ENCODE measurements at places on chromosomes 7 and 10.

DNA sequence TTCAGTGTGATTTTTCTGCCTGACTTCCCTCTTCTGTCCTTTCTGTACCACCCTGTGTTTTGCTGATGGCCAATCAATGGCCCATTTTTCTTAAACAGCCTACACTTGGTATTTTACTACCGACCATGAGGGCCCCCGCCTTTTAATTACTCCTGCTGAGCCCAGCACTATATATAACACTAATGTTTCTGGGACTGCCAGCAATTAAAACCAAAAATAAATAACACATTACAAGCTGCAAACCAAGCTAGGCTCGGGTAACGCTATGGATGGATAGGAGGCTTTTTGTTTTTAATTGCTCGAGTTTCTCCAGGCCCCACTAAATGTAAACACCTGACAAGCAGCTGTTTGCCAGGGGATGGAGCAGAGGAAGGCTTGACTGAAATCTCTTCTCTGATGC lies 915.4 kb upstream of the AUTS2 start:
- no peak for DNase-seq

GRCh38 chr10:36129051-36129450 lies 487.0 kb upstream of the FZD8 start:
- DNase-seq = no peak

- no peak for DNase-seq
Measured at GRCh38 chr10:17585016-17585415, 32.2 kb downstream of the HACD1 start.

- DNase-seq = no peak
Measured at GRCh38 chr10:101770331-101771215, 5.3 kb downstream of the FGF8 start.

- DNase-seq = no peak
Measured at GRCh38 chr10:71025535-71025934, 137.2 kb upstream of the PCBD1 start.
